ENCODE measurements at places on chromosomes 4 and X.
A peak's percentile ranks its signal among the peaks of the same experiment; 100 is the strongest.

DNA sequence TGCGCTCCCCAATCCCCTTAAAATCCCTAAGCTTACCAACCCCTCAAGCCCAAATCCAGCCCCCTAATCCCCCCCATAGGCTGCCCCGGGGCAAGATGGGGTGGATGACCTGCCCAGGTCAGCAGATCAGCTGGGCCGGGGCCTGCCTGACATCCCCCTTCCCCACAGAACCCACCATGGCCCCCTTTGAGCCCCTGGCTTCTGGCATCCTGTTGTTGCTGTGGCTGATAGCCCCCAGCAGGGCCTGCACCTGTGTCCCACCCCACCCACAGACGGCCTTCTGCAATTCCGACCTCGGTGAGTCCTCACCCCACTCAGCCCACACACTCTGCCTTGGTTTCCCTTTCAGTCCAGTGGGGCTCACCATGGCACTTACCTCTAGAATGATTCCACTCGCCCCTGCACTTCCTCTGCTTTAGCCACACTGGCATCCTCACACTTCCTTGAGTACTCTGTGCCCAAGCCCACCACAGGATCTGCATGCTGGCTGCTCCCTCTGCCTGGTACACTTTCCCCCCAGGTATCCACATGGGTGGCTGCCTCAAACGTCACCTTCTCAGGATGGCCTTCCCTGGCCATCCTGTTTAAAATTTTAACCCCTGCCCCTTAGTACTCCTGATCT lies 1.1 kb downstream of the TIMP1 start:
- no peak for DNase-seq

DNA sequence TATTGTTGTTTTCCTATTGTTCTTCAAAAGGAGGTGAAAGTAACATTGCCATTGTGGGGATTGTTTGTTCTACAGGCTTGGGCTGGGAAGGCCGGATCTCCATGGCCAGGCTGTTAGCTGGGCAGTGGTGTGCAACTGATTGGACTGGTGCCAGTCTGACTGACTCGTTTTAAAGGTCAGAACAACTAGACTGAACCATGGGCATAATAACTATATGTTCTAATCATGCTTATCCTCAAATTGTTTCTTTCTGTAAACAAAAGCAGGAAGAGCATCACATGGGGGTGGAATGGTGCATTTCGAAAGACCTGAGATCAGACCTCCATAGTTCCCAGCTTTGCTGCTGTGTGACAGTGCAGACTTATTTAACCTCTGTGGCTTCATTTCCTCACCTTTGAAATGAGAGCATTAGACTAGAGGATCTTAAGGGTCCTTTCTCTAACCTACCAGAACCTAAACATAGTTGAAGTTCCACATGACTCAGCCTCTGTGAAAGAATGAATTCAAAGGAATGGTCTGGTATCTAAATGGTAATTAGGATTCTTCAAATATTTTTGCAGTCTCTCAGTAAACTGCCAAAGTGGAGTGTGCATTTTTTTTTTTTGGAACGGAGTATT lies 66.7 kb upstream of the PGRMC2 start:
- DNase-seq = no peak

DNA sequence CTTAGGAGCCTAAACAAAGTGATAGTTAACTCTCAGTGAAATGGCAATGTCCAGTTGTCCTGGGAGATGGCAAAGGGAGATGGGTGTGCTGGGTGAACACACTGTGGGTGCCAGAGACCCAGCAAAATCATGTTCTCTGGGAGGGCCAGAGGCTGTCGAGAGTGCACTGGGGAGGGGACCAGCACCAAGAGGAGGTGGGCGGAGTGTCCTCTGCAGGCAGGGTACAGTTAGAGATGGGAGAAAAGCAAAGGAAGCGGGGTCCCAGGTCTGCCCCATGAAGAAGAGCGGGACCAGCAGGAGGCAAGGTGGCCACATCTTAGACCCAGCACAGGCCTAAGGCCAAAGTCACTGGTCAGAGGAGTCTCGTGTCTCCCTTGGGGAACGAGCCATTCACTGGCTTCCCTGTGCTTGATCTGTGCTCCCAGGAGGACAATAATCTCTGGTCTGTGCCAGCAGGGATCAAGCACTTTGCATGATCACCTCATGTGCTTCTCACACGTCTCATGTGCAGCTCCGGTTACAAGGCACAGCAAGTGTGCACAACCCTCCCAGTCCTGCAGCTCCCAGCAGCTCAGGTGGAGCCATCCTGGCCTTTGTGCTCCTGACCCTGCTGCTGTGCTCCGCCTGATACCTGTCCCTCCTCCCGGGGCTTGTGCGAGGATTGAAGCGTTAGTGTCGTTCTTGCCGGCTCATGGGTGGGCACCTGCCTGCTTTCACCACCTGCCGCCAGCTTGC lies 100.9 kb downstream of the FAM53A start:
- DNase-seq = no peak

DNA sequence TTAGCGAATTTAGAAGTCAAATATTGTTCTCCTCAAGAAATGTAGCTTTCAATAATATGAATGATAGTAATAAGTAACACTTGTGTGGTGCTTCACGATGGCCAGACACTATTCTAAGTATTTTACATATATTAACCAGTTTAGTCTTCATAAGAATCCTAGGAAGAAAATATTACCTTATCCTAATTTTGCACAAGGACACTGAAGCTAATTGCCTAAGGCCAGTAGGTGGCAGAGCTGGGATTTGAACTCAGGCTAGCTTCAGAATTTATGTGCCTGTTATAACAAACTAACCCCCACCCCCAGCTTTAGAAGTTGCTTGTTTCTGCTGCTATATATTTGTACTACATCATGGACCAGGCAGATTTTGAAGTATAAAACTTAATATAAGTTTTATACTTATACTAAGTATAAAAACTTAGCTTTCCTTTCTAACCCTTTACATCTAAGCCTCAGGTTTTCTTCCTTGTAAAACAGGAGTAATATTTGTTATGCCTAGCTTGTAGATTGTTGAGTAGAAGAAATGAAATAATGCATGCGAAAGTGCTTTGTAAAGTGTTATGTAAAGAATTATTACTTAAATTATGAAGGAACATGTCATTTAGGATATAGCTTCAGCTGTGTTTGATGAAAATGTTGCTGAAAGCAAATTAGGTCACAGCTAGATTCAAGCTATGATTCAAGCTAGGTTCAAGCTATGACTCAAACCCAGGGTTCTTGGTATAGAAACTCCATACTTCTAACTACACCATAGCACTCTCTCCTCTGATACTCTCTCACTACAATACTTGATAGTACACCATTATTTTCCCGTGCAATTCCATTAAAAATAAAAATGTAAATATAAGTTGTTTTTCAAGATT lies 4.2 kb upstream of the CDS1 start:
- DNase-seq = peak; percentile 81

DNA sequence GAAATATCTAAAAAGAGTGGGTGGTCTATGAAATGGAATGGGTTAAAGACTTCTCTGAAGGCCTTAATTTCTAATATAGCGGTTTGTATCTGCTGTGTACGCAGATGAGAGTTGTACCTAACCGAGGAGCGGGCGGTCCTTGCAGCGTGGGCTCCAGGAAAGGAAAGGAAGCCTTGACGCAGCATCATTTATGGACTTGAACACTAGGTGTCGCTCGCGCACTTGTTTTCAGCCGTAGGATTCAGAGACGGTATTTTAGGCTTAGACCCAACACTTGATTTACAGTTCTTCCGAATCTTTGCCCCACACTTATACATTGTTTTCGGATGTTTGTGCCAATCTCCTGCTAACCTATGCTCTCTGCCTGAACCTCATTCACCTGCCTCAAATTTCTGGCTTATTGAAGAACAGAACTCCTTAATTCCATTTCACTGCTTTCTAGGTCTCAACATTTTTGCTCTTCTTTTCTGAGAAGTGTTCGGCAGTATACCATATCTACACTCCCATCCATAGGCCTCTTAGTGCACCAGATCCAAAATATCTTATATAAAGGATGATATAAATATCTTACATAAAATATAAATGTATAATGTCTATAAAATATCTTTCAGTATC lies 48.9 kb upstream of the AADAT start:
- peak; percentile 93 for DNase-seq

GRCh38 chr4:5785806-5786680 lies 75.0 kb downstream of the EVC start:
- DNase-seq = no peak

Measured in Kasumi-1 (cell line).